Activated gamma-delta T cell treated with Interleukin-2 at 50 U/mL for 16 hours (primary cell): ENCODE measurements at places on chromosomes 3 and 15.

- no peak for DNase-seq
Observed at GRCh38 chr3:138948371-138949001, 1.5 kb downstream of the FOXL2NB start.

DNA sequence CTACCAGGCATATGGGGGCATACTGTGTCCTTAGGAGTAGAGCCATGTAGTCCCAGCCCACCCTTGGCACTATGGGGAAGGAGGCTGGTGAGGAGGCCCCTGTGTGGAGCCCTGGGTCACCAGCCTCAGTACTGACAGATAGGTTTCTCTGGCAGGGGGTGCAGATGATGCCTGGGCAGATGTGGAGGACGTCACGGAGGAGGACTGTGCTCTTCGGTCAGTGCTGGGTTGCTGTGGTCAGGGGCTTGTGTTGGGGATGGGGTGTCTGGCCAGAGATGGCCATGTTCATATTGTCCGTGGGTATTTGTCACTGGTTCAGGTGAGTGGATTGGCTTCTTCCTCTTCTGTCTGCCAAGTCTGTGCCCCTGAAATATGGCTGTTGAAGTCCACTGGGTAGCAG is 20.0 kb downstream of the MTMR14 start:
- no peak for DNase-seq

DNA sequence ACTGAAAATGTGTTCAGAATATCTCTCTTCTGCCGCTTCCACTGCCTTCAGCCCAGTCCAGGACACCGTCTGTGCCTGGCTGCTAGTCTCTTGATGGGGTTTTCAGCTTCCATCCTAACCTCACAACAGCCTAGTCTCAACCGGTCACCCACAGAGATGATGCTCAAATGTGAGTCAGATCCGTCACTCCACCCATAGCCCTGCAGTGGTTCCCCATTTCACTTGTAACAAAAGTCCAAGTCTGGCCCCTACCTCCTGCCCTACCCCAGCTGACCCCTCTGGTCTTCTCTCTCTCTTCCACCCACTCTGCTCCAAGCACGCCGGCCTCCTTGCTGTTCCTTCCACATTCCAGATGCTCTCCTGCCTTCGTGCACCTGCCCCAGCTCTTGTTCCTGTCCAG is 68.1 kb downstream of the PPARG start:
- DNase-seq, result no peak

DNA sequence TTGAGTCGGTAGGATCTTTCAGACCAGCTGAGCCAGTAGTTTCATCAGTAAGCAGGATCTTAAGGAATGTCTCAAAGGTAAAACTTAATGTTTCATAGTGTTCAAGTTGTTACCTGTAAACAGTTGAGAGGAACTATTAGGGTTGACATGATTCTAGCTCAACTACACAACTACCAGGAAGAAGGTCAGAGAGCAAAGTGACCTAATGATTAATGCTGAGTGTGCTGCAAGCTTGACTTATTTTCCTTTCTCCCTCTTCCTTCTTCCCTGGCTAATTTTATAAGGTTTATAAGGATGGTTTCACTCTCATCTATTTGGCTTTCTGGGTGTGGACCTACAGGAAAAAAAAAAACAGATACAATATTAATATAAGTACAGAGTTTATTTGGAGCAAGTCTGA is 30.2 kb upstream of the LHFPL4 start:
- no peak for DNase-seq

GRCh38 chr3:163476179-163476578 is 1602.1 kb downstream of the SI start:
- no peak for DNase-seq

DNA sequence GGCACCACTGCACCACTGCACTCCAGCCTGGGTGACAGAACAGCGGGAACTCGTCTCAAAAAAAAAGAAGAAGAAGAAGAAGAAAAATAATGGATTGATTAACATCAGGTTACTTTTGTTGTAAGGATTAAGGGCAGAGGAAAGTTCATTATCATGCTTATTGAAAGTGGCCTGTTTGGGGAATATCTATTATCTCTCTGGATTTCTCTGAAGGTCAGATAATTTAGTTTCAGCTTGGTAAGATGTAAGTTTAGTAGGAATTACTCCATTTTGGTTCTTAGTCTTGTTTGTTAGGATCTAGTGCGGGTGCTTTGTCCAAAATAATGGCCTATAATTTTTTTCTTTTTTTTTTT is 2.5 kb upstream of the MTMR14 start:
- no peak for DNase-seq

GRCh38 chr3:99696497-99696896 is 58.1 kb downstream of the COL8A1 start:
- no peak for DNase-seq

DNA sequence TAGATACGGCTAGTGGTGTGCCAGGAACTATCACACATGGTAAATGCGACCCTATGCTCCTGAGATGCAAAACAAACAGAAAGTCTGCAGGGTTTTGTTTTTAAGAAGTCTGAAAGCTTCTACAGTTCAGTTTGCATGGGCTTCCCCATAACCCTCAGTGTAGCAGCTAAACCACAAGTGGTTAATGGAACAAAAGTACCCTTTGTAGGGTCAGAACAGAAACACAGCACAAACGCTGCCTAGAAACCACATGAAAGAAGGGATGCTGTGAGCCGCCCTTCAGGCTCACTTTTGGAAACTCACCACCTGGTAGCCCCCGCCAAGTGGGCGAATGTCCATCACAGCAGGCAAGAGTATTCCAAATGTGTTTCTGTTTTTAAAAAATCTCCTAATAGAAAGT is 46.2 kb downstream of the CTDSPL start:
- DNase-seq, result no peak

DNA sequence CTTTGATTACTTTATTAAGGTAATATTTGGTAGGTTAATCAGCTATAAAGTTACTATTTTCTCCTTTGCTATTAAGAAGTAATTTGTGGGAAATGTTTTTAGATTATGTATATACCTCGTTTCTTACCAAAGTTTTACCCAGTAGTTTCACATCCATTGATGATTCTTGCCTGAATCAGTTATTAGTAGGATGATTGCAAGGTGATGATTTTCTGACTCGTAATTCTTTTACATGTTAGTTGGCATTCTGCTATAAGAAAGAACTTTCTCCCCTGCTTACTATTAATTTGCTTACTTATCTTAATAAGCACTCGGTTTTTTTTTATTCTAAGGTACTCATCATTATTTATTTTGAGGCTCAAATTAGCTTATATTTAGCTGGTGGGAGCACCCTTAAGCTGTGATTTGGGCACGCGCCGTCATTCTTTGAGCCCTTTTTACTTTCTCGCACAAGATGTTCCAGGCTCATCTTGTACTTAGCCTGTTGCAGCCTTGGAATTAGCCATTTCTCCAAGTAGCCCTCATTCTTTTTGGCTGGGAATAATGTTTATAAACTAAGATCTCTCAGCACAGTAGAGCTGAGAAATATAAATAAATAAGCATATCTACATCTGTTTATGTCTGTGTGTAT is 15.3 kb downstream of the USP3 start:
- no peak for DNase-seq

DNA sequence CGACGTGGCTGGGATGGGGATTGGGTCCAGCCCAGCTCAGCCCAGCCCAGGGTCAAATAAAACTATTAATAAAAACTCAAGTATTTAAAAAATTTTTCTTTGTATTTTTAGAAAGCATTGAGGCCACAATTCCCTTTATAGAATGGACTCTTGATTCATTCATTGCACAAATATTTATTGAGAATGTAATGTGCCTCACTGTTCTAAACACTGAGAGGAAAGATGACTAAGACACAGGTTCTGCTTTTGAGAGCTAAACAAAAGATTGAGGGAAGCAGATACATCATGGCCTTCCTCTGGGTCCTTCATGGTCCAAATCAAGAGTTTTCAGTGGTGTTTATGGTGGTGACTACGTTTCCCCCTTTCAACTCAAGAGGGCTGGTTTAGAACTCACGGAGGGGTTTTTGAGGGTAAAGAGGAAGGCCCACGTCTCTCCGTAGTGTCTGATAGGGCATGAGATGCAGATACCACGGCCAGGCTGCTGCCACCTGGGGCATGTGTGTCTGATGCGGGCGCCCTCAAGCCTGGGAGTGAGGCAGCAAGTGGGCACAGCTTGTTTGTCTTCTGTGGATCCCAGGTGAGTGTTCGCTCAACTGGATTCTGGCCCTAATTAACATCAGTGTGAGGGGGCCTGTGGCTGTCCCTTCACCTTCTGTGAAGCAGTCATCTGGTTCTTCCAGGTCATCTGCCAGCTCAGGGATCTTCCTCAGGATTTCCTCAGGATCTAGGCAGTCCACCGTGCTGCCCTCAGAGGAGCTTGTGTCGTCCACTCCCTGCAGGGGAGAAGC is 73.5 kb upstream of the SCN5A start:
- DNase-seq, result no peak

DNA sequence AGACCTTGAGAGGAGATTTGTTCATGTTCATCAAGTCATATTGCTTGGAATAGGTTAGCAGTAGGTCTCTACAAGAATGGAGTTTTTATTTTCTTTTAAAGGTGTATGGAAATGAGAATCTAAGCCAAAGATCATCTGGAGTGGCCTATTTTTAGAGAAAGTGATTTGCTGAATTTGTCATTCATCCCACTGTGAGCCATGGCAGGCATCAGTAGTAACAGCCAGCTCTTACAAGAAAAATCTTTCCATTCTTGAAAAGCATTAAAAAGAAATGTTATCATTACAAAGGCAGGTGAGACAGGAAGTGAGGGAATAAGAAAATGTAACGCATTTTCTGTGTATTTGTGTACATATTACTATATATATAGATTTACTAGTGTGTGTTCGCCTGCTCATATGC is 29.6 kb downstream of the STAC start:
- DNase-seq, result no peak

DNA sequence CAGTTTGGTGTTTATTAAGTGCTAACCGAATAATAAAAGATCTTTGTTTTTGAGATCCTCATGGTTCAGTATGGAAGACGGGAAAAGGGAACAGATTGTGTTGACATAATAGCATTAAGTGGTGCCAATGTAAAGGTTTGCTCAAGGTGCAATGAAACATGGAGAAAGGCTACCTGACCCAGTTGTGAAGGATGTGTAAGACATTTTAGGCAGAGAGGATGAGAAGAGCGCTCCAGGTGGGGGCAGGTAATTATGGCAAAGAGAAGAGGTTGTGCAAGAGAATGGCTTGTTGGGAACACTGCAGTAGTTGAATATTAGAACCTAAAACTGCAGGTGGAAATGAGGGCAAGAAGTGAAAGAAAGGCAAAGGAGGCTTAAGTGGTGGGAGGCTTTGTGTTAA is 140.8 kb downstream of the DIPK2A start:
- DNase-seq, result no peak

DNA sequence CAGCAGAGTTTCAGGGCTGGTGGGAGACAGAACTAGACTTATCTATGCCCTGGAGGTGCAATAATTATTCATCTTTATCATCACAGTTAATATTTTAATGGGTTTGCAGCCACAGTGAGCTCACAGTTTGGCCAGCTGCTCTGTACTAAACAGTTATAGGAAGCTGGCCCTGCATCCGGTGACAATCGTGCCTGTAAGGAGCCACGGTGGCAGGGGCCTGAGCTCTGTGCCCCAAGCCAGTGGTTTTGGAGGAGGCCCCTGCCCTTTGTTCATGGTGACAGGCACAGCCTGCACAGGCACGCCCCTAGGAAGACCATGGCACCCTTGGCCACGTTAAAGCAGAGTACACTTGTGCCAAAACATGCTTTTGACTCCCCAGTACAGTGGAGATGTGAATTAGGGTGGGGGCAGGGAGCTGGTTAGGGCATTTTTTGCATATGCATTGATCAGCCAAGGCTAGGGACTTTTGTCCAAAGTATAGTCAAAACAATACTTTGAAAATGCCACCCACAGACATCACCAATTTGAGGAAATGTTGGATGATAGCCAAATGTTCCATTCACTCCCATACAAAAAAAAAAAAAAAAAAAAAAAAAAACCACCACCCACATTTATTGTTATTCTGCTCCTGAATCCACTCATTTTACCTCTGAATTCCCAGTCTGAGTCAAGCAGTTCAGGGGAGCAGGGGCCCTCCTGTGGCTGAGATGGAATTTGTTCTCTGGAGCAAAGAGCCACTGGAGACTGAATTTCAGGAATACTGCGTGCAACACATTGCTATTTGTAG is 3.4 kb upstream of the RFTN1 start:
- peak; percentile 6 for DNase-seq
